Activated CD4-positive, alpha-beta T cell treated with anti-CD3 and anti-CD28 coated beads, Interleukin-2, amount 50 U/mL, for 1 hour (primary cell): ENCODE measurements at places on chromosomes 1 and 21.

- DNase-seq = no peak
These were observed 52.8 kb upstream of the GOLT1A start for GRCh38 chr1:204266504-204267034.

DNA sequence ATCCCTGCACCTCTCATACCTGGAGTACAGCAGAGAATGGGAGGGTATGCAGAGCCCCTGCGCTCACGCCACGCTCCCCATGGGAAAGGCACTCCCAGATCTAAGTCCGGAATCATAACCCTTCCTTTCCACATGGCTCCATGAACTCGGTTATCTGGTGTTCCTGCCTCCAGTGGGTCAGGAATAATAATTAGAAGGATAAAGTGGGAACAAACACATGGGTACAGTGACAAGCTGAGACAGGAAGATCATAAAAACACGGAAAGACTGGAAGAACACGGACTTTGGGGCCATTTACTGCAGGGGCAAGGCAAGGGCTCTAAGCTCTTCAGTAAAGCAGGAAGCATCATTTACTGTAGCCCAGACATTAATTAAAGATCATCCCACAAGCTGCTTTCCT is 48.6 kb downstream of the FOXO6 start:
- no peak for DNase-seq

- DNase-seq = no peak
These were observed 65.2 kb downstream of the BCAR3 start for GRCh38 chr1:93616221-93616995.

GRCh38 chr1:223718850-223719249 is 6.5 kb downstream of the CAPN2 start:
- no peak for DNase-seq

DNA sequence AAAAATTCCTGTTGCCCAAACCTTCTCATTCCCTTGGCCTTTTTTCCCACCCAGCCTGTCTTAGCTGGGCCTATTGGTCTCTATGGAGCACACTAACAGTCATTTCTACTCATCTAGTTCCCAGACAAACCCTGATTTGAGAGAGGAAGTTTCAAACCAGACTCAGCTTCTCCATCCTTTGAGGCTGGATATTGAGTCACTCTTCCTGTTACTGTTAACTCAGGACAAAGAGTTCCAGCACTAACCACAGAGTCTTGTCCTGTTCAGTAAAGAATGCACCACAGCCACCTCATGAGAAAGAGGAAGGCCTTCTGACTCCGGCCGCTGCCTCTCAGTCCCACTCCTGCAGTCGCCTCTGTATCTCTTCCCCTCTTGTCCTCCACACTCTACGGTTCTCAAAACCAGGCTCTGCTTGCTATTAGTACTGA is 137.8 kb downstream of the PTPRC start:
- DNase-seq = no peak

DNA sequence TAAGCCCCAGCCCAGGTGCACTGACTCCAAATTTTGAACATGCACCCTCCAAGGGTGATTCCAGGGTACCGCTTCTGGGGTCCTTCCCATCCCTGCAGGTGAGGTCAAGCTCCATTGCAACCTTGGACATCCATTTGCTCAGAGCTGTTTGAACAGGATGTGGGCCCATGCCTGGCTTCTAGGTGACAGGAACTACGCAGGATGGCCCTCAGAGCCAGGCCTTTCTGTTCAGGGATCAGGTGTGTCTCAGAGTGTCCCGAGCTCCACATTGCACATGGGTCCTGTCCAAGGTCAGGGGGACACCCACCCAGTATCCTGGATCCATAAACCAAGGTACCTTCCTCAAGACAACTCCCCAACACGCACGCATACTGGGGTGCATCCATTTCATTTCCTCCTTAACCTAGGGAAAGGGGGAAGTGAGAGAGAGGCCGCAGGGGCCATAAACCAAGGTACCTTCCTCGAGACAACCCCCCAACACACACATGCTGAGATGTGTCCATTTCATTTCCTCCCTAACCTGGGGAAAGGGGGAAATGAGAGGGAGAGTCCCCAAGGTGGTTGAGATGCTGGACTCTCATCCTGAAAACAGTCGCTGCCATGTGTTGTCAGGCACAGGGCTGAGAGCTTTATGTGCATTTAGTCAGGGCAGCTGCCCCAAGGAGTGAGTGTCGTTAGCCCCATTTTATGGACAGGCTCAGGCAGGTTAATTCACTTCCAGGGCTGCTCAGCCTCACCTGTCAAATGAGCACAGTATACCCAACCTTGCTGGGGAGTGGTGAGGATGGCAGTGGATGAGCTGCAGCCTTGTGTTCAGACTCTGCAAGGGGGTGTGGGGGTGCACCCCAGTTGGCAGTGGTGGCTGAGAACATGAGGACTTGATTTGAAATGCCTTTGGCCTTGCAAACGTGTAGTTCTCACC is 2.1 kb downstream of the SLC66A1 start:
- no peak for DNase-seq

DNA sequence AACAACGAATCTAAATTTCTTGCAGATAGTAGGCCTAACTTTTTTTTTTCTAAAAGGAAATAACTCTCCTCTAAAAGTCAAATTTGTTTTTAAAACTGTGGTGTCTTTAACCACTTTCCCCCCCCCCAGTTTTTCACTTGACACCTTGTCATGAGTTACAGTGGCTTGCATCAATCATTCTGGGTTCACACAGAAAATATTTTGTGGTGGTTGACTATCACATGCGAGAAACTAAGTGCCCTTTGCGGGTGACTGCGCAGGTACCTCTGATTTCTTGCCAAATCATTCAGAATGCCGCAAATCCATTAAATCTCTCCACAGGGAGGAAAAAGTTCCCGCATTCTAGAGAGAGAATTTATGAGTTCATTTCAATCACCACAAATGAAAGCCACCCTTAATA is 23.8 kb upstream of the SAMSN1 start:
- DNase-seq = no peak

- DNase-seq = no peak
These were observed 2.8 kb upstream of the GNG4 start for GRCh38 chr1:235652364-235652763.

DNA sequence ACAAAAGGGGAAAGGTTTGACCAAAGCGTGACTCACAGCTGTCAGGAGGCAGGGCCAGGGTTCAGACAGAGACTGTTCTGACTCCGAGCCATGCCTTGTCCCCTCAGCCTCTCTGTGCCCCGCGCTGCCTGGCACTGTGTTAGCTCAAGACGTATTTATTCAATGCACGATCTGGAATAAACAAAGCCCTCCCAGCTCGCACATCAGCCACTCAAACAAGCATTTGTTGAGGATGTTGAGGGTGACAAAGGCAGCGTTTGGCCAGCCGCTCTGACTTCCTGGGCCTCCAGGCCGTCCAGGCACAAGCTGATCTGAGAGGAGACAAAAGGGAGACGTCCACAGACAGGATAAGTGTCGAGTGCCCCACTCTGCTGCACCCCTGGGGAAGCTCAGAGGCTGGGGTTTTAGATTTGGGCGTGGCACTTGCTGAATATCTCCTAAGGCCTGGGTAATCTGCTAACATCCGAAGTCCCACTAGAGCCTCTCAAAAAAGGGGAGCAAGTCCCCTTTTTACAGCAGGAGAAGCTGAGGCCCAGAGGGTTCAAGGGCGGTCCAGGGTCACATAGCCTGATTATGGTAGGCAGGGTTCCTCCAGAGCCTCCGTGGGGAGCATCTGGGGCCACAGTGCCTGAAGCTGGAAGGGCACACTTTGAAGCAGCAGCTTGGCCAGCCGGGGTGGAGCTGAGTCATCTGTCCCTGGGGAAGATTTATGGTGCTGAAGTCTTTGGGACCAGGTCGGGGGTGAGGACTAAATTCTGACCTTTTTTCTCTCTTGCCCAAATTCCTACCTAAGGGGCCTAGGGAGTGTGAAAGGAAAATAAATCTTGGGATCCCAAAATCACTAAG is 95.9 kb downstream of the SPSB1 start:
- DNase-seq = no peak

DNA sequence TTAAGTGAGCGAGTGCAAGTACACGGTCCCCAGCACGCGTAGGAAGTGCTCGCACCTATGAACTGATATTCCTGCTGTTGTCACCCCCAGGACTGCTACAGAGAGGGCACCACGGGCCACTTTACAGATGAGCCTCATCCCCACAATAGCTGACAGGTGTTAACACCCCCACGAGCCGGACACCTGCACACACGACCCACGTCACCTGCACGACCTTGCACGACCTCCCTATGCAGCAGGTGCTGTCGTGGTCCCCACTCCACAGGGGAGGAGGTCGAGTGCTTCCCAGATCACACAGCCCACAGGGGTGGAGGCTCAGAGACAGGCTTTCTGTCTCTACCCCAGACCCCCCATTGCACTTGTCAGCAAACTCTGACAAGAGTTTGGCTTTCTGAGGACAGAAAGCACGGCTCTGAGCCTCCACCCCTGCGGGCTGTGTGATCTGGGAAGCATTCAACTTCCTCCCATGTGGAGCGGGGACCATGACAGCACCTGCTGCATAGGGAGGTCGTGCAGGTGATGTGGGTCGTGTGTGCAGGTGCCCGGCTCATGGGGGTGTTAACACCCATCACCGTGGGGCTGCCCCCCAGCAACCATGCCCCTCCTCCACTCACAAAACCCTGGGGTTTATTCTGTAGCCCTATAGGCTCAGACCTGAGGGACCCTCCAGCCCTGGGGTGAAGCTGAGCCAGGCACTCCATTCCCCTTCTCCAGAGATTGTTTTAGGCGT is 80.8 kb downstream of the MATN1 start:
- no peak for DNase-seq

GRCh38 chr1:47067097-47067594 is at the start of gene CYP4Z1:
Gene CYP4Z1 (plus strand): TSS chr1:47067231. CDS start chr1:47067491, 260 bp downstream.
- DNase-seq = no peak

GRCh38 chr1:9371391-9371935 is 78.8 kb downstream of the SPSB1 start:
- no peak for DNase-seq

GRCh38 chr1:79667848-79668696 is 661.5 kb upstream of the ADGRL4 start:
- no peak for DNase-seq

GRCh38 chr1:233373226-233373625 is 45.7 kb downstream of the MAP3K21 start:
- DNase-seq = no peak

GRCh38 chr1:157286646-157287420 is 148.6 kb upstream of the ETV3 start:
- DNase-seq = no peak

DNA sequence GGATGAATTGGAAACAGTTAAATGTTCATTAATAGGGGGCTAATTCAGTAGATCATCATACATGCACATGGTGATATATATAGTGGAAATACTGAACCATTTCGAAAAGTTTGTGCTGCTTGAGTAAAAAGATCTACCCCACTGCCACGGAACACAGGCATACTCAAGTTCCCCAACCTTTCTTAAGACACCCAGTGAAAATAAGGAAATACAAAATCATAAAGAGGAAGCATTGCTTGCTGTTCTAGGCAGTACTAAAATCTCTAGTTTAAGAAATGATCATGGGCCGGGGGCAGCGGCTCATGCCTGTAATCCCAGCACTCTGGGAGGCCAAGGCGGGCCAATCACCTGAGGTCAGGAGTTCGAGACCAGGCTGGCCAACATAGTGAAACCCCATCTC is 37.6 kb upstream of the KIRREL1 start:
- DNase-seq = no peak

DNA sequence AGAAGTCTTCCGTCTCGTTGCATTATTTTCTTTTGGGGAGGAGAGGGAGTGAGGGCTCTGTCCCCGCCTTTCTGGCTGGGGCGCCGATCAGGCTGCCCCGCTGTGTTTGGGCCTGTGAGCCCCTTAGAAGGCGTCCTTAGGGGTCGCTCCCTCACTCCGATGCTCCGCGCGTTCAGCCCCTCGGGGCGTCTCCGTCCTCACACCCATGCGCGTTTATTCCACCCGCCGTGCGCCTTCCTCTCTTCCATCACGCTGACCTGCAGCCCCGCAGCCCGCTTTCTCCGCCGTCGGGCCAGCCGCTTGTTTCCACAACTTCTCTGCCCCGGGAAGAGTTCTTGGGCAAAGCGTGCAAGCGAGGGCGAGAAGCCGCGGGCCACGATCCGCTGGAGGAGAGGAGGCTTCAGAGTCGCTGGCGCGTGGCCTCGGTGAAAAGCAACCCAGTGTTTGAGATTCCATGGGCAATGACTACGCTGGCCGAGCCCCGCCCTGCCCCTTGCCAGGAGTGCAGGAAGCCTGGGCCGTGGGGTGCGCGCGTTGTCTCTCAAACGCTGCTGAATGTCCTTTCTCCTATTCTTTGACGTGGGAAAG is 27.7 kb downstream of the TRIM11 start:
- DNase-seq = no peak

DNA sequence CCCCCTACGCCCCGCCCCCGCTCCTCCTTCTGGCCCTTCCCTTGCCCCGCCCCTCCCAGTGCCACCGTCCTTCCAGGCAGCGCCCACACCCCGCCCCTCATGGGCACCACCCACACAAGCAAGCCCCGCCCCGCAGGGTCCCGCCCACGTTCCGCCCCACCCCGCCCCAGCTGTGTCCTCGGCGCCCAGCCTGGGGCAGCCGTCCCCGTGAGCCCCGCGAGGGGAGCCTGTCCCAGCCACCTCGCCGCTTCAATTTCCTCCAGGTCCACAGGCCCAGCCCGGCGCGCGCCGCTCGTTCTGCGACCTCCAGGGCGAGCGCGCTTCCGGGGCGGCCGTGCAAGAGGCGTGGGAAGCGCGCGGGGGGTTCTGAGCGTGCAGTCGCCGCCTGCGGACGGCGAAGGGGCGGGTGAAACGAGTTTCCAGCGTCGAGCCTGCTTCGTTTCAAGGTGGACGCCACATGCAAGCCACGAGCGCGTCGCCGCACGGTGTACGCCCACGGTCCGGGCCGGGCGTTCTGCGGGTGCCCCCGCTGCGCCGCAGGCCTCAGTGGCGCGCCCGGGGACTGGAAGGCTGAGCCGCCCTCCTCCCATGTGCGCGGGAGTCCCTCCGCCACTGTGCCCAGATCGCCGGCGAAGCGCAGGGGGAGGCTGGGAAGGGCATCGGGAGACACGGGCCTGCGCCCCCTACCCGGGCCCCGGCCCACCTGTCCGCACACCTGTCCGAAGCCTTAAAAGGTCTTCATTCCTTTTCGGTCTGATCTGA is 10.8 kb upstream of the FAAP20 start:
- peak; percentile 96 for DNase-seq

DNA sequence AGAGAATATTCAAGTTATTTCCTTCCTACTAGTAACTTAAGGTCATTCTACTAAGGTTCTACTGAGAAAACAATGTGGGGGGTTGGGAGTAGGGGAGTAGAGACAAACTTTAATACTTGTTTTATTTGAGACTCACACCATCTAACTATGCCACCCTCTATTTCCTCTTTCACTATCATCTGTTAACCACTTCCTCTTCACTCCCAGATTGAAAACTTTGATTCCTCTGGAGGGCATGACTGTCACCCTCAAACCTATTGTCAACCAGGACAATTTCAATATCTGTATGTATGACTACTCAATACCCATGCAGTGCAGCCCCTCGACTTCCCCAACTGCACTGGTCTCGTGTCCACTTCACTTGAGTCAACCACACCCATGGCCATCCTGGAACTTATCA is 165.6 kb upstream of the POGK start:
- no peak for DNase-seq
